Activated CD4-positive, alpha-beta T cell treated with anti-CD3 and anti-CD28 coated beads for 48 hours (primary cell): ENCODE measurements at places on chromosomes 7 and 10.

DNA sequence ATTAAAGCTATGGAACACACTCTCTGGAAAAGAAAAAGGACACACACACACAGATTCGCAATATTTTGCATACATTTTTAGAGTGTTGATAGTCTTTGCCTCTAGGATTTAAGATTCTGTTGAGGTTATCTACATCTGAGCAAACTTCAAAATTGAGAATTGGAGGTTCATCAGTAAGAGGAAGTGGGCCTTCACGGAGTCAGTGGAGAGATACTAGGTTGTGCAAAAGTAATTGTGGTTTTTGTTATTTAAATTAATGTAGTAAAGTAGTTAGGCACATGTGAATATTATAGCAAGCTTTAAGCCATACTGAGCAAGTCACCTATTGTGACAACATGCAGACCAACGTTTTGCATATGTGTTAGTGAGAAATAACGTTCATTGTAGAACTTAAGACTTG lies 19.8 kb upstream of the NXPH1 start:
- no peak for DNase-seq

DNA sequence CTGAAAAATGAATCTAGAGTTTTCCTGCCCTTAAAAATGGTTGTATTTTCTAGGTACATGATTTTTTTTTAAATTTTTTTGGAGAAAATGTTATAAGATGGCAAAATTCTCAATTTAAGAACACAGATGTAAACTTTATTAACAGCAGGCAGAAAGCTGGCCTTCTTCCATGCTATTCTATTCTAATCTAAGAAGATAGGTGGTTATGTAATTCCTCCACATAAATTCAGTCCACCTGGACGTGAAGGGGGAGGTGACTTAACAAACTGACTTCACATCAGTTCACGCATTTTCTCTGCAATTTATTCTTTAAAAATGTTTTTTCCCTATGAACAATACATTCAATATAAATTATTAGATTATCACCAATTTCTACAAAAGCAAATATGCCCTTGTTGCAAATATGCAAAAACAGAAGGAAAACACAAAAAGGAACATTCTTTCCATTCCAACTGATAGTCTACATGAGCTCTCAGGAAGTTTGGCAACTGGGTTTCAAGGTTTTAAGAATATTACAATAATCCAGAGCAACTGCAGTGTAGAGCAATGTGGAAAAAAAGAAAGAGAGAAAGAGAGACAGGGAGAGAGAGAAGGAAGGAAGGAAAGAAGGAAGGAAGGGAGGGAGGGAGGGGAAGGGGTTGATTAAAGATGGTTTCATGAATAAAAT lies 76.8 kb downstream of the HIBADH start:
- DNase-seq = no peak

DNA sequence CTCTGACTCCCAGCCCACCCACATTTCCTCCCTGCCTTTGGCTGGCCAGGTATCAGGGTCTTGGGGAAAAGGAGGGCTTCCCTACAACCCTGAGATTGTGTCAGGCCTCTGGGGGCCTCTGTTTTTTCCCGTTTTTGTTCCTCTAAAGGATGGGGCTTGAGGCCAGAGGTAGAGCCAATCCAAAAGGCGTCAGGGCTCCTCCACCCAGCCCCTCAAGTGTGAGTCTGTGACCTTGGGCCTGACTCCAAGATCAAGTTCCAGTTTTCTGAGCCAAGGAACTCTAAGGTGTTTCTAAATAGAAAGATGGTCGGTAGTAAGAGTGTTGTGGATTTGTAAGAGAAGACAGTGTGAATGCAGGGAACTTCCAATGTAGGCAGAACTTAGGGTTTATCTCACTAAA lies 6.6 kb downstream of the EEPD1 start:
- DNase-seq = no peak

- DNase-seq = no peak
Measured at GRCh38 chr10:14456870-14457266, 126.1 kb upstream of the FRMD4A start.

DNA sequence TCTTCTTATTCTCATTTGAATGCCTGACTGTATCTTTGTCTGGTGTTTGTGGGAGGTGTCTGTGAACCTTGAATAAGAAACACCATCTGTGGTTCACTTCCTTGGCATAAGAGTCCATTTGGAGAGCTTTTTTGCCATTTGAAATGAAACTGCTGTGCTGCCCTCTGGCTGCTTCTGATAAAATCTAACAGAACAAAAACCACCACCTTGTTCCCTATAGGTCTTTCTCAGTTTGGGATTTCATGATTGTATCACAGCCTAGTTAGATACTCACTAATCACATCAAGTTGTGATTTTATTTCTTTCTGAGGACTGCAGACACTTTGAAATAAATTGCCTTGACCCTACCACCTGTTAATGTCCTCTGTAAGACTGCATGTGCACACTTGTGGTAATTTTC lies 102.7 kb upstream of the FAM13C start:
- no peak for DNase-seq

DNA sequence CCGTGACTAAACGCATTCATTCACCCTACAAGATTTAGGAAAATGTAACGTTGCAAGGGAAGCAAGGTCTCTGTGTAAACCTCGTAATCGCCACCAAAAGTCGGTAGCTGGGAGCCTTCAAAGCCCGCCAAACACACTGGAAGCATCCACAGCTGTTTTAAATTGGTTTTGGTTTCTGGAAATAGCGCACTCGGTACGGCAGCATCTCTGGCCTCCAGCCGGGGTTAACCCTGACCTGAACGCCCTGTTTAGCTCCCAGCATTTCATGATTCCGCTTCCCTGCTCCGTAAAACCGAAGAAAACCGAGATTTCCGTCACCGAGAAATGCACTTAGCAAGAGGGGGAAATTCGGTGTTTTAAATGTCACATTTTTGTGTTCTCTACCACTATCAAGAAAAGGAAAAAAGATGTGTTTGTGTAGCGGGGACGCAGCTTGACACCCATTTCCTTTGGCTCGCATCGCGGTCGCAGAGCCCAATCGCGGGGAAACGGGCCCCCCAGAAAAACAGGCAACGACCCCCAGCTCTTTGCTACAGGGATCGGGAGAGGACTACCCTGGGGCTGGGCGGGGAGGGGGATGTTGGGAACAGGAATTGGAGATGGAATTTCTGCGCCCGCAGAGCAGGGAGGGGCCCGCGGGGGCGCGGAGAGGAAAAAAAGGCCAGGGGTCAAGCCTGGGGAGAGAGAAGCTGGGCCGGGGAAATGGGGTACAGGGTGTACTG lies 646 bp downstream of the SGCE start:
- no peak for DNase-seq

DNA sequence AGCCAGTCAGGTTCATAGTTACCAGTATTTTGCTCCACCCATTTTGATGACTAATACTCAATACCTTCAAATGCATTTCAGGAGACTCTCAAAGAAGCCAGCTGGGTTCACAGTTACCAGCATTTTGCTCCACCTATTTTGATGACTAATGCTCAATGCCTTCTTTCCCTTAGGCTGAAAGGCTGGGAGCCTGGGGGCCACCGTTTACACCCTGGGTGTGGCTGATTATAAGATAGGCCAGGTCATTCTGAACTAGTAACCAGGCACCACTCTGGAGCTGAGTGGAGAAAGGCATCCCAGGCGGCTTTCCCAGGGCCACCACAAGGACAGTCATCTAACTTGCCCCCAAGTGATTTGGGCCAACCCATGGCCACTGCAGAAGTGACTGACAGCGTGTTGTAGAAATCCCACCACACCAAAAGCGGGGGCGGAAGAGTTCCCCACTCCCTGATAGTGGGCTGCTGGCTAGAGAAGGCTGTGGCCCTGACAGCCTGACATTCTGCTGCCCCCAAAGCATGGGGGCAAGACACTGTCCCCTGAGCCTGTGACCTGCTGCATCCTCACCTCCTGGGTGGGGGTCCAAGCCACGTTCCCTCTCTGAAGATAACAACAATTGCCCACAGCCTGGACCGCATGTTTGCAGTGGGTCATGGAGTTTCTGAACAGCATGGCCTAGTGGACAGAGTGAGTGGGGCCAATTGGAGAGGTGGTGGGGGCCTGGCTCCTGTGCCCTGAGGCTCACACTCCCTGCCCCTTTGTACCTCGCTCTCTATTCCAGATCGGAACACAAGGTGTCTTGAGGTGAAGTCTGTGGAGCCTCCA lies 23.0 kb upstream of the ZNF488 start:
- DNase-seq = no peak

- no peak for DNase-seq
Measured at GRCh38 chr7:103574576-103574975, 128.6 kb upstream of the SLC26A5 start.

DNA sequence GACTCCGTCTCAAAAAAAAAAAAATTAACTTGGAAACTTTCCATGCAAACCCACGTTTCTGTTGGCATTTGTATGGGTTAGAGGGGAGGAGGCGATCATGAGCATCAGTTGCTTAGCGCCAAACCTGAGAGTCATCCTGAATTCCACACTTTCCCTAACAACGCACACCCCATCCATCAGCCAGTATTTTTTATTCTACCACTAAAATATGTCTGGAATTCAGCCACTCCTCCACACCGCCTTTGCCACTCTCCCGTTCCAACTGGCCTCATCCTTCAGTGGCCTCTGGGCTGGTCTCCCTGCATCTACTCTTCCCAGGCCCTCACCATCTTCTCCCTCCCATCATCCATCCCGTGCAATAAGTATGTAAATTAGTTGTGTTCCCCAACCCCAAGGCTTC lies 4.7 kb upstream of the LMBR1 start:
- DNase-seq = no peak

DNA sequence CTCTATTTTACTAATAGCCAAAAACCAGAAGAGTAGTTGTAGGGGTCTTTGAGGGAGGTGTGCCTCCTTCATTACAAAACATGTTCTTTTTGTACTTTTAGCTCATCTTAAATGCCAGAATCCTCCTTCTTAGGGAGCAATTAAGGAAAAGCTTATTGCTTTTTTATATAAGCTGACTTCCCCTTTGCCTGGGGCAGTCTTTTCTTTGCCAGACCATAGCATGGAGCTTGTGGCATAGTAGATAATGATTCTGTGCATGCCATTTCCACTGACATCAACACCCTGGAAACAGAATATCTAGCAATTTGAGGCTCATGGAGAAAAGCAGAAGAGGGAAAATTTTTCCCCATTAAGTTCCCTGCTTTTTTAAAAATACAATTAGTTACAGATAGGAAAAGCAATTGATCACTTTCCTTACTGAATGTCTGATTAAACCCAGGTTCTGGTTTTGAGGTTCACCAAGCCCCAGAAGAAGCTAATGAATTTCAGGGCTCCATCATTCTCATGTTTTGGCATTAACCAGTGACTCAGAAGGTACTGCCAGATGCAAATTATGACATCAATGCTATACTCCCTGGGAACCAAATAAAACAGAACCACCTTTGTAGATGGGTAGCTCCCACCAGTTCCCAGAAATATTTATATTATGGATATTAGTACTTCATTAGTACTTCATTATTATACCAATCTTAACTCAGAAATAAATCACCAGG lies 410.6 kb downstream of the KCNMA1 start:
- no peak for DNase-seq

DNA sequence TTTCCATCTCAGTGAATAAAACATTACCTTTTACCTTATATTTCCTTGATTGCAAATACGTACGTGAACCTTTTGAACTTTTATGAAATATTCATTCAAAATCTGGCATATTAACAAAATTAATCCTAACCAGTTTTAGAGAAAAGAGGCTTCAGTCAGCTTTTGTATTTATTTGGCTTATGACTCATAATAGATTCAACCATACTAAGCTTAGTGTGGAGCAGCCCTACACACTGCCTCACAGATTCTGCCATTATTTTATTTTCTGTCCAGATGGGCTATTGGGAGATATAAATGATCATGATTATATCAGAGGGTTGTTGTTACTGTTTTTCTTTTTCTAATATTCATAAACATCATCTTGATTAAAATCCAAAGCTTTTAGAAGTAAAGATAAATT lies 325.5 kb downstream of the GPR37 start:
- no peak for DNase-seq

DNA sequence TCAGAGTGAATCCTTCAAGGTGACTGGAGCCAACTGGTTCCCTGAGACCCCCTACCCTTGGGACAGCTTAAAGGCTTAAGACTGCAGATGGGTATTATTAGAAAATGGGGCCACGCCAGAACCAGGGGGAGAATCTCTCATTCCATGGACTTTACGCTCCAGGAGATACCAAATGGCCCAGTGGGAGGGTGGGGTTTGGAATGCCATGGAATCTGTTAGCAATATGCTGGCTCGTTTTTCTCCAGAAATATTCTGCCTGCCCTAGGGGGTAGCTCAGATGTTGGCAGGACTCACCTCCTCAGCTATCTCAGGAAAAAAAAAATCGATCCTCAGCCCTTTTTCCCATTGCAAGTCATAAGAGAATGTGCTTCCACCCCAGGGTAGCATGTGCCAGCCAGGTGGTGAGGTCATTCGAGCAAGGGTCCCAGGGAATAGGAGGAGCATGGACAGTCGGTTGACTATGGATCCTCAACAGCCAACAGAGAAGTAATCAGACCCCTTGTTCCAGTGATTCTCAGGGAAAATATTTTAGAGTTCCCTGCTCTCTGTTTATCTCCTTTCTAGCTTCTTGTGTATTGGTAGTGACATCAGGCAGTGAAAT lies 22.9 kb downstream of the SVIL start:
- no peak for DNase-seq

DNA sequence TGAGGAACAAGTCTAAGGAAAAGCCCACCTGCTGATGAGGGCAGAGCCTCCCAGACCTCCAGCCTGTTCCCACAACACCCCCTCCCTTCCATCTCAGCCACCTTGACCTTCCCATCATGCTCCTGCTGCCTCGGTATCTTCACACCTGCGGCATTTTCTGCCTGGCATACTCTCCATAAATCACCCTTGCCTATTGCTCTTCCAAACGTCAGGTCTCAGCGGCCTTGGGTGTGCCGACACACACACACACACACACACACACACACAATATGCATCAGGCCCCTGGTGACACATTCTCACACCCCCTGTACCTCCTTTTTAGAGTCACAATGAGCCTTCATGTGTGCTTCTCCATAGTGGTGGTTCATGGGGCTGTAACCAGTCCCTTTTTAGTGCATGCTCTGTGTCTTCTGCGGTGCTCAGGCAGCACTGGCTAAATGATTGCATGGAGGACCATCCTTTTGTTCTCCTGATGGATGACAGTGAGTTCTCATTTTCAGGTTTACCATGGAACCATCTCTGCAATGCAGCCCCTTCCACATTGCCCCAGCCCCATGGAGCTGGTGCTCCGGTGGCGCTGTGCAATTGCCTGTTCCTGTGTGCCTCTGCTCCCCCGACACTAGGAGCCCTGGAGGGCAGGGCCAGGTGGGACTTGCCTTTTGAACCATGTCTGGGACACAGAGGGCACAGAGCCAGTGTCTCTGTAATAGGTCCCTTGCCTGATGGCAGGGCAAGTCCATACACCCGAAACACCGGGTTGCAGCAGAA lies 4.5 kb downstream of the ADIRF start:
- DNase-seq = no peak

DNA sequence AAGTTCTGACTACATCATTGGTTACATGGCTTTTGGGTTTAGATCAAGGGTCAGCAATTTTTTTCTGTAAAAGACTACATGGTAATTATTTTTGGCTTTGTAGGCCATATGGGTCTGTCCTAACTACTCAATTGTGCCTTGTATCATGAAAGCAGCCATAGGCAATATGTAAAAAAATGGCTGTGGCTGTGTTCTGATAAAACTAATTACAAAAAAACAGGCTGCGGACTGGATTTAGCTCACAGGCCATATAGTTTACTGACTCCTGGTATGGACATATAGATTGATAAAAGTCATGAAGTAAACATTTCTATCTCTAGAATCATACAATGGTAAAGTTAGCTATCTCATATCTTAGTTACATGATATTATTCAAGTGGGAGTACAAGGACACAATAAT lies 375.4 kb downstream of the THSD7A start:
- DNase-seq = no peak
